ENCODE measurements at places on chromosomes 4 and X.
A peak's percentile ranks its signal among the peaks of the same experiment; 100 is the strongest.

- no peak for DNase-seq
These were observed 282.4 kb upstream of the GPC4 start for GRCh38 chrX:133697656-133698055.

DNA sequence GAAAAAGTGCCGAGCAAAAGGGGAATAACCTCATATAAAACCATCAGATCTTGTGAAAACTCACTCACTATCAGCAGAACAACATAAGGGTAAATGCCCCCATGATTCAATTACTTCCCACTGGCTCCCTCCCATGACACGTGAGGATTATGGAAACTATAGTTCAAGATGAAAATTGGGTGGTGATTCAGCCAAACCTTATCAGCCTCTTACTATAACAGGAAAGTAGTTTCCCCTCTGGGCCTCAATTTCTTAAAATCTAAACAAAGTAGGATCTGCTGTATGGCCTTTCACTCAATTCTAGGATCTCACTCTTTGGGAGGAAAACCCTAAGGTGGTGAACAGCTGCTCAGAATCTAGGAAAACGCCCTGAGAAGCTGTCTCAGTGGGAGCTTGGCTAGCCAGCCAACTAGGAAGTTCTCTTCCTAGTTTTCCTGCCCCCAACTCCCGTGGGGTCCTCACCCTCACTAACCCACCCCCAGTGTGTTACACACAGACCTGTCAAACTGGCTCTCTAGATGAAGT is 1017.1 kb upstream of the HS3ST1 start:
- DNase-seq: no peak

- no peak for DNase-seq
These were observed 20.1 kb downstream of the MMAA start for GRCh38 chr4:145639186-145639698.

GRCh38 chr4:68021185-68021584 is 57.9 kb upstream of the TMPRSS11A start:
- DNase-seq: no peak

DNA sequence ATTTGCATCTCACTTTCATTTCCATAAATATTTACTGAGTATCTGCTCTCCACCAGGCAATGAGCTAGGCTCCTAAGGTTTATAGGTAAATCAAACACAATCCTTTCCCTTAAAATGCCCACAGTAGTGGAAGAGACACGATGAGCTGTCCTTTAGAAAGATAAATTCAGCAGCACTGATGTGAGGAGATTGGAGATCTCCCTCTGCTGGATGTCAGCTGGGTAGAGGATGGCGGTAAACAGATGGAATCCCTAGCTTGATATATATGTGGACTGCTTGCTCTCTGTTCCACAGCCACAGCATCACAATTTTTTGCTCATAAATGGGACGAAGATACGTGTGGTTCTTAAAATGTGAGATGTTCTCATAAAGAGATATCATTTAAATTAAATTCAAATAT is 216.4 kb upstream of the RASGEF1B start:
- no peak for DNase-seq

- DNase-seq: no peak
These were observed 228.8 kb downstream of the NSUN7 start for GRCh38 chr4:40978548-40978947.

GRCh38 chr4:153788051-153788412 is 851 bp downstream of the SFRP2 start:
- DNase-seq: no peak

- DNase-seq: no peak
These were observed 27.4 kb downstream of the TMPRSS11A start for GRCh38 chr4:67935888-67936287.

DNA sequence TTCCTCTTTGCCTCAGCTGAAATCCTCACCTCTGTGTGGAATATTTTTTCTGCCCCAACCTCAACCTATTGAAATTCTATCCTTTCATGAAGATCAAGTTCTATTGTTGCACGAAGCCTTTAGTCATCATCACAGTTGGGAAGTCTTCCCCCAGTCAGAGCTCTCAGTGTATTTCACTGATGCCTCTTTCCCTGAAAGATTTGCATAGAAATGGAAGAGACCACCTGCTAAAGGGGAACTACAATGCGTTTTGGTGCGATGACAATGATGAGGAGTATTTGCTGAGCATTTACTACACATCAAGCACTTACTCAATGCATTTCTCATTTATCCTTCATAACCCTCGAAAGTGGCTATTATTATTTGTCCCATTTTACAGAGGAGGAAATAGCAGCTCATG is 151.2 kb upstream of the KLF3 start:
- no peak for DNase-seq

DNA sequence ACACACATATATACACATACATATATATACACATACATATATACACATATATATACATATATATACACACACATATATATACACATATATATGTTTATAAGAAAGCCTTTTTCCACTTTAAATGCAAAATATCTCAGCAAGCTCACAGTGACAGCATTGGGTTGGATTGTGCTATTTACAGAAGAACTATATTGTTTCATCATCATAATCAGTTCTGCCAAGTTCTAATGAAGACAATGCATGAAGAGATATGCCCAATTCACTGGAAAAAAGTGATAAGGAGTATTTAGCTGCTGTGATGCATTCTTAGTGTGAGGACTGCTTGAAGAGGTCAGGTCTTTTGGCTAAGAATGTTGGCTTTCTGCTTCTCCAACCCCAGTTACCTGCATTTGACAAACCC is 54.4 kb downstream of the RNF150 start:
- no peak for DNase-seq

GRCh38 chr4:56387023-56388001 is at the start of gene AASDH:
AASDH (minus strand) TSS chr4:56387491; CDS start chr4:56384299, 3,192 bp downstream.
- peak; percentile 89 for DNase-seq

DNA sequence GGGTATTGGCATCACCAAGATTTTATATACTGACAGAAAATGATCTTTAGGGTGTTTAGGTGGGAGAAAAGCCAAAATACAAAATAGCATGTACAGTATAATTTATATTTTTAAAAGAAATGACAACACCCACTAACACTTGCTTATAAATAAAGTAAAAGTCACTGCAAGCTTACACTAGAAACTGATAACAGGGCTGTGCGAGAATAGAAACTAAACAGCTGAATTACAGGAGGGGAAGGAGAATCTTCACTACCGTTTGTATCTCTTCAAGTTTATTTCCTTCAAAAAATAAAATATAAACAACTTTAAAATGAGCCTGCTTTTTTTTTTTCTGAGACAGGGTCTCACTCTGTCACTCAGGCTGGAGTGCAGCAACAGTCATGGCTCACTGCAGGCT is 22.8 kb downstream of the GRSF1 start:
- no peak for DNase-seq

DNA sequence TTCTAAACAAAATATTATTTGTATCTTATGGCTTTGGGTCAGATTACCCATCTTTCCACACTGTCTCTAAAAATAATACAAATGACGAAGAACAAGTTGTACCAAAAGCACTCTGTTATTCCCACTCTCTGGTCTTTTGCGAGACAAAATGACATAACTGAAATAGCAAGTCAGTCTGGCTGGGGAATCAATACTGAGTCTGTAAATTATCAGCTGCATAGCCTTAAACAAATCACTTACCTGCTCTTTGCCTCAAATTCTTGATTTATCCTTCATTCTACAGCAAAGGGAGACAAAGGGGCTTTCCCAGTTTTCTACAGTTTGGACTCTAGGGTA is 40.9 kb downstream of the SOWAHB start:
- no peak for DNase-seq

DNA sequence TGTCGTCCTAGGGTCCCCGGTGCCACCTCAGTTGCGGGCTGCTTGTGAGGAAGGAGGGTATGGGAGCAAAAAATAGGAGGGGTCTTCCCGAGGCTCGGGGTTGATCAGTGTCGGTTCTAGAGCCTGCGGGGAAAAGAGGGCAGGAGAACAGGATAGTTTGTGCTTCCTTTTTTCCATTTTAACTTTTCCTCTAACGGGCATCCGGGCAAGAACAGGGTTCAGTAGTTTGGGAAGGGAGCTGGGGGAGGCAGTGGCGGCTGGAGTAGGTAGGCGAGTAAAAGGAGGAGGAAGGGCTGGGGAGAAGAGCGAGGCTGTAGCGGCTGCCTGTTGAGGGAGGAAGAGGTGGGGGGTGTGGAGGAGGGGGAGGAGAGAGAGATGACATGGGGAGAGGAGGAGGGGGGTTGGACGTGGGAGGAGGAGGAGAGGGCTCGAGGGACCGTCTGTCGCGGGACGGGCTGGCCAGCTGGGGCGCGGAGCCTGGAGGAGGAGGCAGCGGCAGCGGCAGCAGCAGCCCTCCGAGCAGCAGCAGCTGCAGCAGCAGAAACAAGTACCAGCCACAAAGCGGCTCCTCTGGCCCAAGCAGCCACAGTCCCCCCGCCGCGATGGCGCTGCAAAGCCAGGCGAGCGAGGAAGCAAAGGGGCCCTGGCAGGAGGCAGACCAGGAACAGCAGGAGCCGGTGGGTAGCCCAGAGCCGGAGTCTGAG is at the start of gene SLC16A2:
TSS of gene SLC16A2 (plus strand) at position 458 of the 704 bp plus-strand sequence. CDS start at position 603, 145 bp downstream.
- no peak for DNase-seq

DNA sequence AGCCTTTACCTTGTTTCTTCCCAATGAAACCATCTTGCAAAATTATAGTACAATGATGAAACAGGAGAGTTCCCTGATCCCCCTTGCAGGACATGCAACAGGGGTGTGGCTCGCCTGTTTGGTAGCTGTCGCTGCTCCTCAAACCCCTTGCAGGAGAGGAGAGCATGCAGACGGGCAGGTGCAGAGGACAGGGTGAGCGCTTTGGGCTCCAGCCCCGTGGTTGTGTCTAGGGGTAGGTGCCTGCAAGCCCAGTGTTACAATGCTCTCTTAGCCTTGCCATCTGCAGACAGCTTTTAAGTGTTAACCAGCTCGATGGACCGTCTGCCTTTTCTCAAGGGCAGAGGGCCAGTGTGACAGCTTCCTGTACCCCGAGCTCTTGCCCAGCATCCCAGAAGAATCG is 102.0 kb downstream of the TAB3 start:
- no peak for DNase-seq
